ENCODE measurements at places on chromosomes 4 and X.

DNA sequence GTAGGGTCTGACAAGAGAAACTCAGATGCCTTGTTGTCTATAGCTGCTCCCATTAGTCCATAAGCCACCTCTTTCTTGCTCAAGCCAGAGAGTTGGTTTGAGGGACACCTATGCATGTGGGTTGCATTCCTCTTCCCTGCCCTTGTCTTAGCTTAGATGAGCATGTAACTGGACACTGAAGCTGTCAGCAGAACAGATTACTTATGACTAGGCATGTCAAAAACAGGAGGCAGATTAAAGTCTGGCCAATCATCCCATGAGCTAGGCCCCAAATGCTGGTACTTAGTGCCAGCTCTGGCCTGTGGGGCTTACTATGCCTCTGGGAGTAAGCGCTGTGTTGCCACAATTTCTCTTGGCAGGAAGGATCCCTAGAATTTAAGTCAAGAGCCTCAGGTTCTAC, 215.2 kb downstream of the AR start:
- DNase-seq: no peak

GRCh38 chr4:27327421-27328181, 467.0 kb downstream of the STIM2 start:
- DNase-seq: no peak

DNA sequence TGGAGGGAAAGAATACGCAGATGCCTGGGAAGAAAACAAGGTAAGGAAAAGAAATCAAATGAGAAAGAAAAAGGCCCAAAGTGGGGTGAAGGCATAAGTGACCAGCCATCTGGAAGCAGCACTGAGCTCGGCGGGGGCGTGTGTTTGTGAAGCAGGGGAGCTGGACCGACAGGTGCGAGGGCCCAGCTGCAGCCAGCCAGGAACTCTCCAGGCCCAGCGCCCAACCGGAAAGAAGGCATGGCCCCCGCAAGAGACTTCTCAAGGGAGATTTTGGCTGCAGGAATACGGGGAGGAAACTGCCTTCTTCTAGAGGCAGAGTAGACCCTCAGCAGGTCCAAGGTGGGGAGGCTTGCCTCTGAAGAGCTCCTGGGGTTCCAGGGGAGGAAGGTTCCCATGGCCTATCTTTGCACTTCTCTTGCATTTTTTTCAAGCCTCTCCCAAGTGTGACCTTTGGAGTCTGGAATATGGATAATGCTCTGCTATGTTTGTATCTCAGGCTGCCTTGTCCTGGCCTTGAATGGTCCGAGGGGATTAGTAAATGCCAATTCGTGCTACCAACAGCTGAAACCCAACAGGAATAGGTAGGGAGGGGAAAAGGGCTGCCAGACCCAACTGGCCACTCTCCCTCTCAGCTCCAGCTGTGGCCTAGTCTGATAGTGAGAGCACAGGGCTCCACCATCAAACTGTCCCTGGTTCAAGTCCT, 10.8 kb upstream of the CITED1 start:
- no peak for DNase-seq

DNA sequence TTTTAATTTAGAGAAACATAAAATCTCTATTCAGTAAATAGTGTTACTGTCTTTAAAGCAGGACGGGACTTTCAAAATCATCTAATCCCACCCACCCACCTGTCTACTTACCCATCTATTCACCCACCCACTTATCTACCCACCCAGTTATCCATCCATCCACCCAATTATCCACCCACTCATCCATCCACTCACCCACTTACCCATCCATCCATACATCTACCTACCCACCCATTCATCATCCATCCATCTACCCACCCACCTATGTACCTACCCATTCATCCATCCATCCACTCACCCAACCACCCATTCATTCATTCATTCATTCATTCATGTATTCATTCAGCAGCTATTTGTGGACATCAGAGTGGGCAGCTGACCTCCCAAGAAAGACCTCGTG, 30.6 kb downstream of the MAN2B2 start:
- DNase-seq: no peak

DNA sequence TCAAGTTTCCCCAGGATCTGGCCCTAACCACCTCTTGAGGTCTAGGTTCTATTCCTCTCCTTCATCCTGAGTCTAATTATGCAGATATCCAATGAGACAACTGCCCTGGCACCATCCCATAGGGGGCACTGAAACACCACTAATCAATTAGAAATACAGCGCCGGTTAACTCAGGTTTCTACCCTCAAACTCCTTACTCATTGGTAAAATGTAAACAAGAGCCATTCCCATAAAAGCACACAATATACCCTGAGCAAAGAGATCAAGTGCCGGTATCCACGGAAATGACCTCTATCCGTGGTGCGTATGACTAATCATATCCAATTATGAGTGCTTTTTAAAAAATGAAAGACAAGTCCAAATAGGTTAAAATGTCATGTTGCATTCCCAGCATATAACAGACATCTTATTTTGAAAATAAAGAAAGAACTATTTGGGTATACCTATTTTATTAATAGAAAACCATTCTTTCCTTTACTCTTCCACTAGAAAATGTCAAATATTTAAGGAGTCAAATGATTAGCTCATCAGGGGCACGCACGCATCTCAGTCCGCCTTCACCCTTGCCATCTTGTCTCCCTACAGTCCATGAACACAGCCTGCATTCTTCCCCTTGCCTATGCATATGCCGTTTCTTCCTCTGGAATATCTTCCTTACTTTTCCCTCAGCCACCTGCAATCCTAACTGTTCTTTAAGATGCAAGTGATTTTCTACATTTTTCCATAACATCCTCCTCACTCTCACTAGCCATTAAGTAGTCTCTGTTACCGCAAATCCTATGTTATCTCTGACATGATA, 141.1 kb downstream of the MAML3 start:
- peak; percentile 23 for DNase-seq

- DNase-seq: no peak
Observed at GRCh38 chr4:142581881-142582280, 264.2 kb downstream of the INPP4B start.

DNA sequence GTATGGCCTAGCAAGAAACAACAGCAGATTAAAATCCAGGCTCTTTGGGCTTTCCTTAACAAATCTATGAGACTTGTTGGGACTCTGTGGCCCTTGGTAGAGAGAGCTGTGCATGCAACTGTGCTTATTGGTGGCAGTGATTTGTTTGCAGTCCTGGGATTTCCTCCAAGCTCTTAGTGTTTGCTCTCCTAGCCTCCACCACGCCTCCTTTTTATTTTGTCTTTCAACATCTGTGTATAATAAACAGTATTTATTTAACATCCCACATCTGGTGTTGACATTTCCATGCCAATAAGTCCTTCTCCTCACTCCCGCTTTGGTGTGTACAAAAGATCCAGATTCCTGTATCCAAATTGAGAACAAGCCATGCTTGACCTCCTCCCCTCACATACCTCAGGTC, 3.1 kb downstream of the TNMD start:
- no peak for DNase-seq

- peak; percentile 34 for DNase-seq
Observed at GRCh38 chrX:74422576-74423288, 1.4 kb downstream of the SLC16A2 start.

DNA sequence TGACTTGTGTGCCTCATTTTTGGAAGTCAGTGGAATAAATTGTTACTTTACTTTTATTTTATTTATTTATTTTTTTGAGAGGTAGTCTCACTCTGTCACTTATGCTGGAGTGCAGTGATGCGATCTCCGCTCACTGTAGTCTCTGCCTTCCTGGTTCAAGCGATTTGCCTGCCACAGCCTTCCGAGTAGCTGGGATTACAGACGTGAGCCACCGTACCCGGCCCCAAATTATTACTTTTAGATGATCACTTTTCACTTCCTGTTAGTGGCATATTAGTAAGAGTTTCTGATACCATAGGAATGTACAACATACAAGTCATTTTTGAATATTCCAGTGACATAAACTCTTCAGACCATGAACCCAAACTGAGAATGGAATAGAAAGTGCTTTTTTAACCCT, 611.0 kb upstream of the MAGEB2 start:
- no peak for DNase-seq

DNA sequence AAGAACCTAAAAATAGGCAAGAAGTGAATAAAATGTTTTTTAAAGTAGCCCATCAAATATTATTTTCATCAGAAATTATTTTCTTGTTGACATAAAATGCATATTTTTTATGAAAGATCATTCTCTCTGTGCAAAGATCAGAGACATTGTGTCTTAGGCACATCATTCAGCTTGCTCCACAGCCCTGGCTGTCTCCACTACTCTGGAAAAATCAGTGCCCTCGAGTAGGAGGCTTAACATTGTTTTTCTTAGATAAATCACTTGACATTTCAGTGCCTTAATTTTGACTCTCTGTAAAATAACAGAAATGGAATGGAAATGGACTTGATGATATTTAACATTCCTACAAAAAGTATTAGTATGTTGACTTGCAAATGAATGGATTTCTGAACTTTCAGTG, 77.9 kb downstream of the FAT4 start:
- DNase-seq: no peak

- no peak for DNase-seq
Observed at GRCh38 chr4:67576538-67576937, 18.0 kb downstream of the STAP1 start.

DNA sequence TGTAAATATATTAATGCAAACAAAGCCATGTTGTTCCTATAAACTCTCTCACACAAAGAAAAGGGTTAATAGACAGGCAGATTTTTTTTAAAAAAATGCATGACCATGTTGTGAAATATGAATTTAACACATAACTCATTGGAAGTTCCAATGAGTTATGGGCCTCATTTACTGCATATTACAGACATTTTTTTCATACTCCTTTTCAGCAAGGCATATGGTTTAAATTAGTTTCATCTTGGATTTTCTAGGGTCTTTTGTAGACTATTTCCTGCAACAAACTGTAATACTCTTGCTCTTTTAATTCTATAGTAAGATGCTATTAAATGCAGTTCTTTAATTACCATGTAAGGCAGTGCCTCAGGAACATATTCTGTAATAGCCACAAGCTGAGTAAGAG, 323.1 kb downstream of the GBA3 start:
- no peak for DNase-seq

DNA sequence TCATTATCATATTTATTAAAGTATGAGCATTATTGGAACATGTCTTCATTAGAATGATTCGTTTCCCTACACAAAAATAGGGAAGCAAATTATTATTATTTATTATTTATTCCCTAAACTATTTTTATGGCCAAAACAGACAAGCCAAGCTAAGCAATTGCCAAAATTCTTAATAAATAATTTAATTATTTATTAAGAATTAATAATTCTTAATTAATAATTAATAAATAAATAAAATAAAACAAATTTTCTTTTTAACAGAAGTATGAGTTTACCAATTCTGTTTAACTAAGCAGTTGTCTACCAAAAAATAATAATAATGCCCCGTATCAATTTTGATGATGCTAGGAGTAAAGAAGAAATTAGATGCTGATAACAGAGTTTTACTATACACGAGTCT, 1080.8 kb upstream of the AGA start:
- no peak for DNase-seq

GRCh38 chr4:128371001-128371777, 83.6 kb upstream of the PGRMC2 start:
- DNase-seq: no peak

GRCh38 chrX:153638041-153638371, 9.0 kb upstream of the DUSP9 start:
- DNase-seq: no peak

DNA sequence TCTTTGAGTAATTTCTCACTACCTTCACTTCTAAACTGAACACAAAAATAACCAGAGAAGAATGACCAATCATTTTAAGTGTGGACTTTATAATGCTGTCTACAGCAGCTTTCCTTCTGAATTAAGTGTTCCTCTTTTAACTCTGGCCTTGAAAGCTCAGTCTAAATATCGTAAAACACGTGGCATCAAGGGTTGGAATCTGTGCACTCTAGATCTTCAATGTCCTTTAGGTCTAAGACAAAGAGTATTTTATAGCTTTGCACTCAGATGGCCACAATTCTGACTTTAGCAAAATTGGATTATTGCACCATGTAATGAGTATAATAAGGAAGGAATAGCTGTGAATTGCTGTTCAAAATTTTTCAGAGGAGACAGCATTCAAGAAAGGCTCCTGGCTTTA, 197.1 kb upstream of the UGT8 start:
- DNase-seq: no peak

DNA sequence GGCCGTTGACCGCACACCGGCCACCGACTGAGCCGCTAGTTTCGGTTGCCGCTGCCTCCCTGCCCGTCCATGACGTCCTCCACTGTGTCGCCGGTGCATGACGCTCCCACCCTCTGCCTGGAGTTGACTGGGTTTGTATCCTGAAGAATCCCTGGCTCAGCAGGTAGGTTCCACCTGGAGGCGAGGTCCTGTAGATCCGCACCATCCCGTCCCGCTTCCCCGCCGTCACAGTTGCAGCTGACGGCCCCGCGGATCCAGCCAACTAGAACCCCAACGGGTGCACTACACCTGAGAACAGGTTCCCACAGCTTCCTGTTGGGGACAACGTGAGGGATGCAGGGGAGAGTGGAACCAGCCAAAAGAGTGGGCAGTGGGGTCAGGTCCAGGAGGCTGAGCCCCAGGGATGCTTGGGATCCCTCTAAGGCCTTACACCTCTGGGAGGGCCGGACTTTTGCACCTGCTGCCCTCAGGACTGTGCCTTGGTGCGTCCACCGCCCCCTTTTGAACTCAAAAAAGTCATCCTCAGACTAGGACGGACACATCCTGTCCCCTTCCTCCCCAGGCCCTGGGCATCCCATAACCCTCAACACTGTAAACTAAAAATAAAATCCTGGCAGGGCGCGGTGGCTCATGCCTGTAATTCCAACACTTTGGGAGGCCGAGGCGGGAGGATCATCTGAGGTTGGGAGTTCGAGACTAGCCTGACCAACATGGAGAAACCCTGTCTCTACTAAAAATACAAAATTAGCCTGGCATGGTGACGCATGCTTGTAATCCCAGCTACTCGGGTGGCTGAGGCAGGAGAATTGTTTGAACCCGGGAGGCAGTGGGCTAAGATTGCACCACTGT, 1.1 kb upstream of the SLBP start:
- no peak for DNase-seq

GRCh38 chr4:89324671-89325070, 17.1 kb upstream of the GPRIN3 start:
- no peak for DNase-seq

DNA sequence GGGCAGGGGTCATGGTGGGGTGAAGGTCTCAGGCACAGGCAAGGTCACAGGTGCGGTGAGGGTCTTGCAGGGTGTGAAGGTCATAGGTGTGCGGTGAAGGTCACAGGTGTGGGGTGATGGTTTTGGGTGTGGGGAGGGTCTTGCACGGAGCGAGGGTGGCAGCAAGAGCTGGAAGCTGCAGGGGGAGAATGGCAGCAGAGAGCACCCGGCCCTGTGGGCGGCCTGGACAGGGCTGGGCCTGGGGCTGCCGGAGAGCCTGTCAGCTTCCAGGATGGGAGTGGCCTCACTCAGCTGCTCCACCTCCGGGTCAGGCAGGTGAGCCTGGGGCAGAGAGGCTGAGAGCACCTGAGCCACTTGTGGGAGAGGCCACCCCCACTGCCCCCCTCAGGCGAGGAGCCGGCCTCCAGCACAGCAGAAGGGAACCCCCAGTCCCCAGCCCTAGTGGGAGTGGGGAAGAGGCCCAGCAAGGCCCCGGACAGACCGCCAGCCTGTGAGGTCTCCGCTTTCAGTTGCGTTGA, 1.5 kb downstream of the MSANTD1 start:
- DNase-seq: no peak

- DNase-seq: no peak
Observed at GRCh38 chr4:160877087-160877790, 1286.6 kb downstream of the FSTL5 start.

All from C1 segment of cervical spinal cord (tissue), 14 donors.